ENCODE measurements at places on chromosomes 2 and 18. TPM values are rescaled to one million over a fixed set of nuclear protein-coding genes. Genes with fewer than 3 reads are reported as not detected.

DNA sequence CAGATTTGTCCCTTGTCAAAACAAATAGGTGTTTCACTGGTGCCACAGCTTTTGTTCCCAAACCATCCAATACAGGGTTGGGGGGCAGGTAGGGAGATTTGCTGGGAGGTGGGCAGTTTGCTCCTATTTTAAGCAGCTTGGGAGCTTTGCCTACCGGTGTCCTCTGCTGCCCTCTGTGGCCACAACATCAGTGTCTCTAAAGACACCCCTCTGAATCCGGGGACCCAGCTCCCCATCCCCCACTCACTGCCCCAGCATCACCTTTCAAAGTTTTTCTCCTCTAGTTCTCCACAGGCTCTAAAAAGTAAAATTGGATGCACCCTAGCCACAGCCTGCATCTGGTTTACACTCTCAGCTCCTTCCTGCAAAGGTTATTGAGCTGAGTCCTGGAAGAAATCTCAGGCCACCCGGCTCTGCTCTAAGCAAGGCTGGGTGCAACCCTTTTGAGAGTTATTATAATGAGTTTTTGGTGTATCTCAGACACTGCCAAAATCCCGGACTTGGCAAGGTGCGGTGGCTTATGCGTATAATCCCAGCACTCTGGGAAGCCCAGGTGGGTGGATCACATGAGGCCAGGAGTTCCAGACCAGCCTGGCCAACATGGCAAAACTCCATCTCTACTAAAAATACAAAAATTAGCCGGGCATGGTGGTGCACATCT is 2.9 kb upstream of the EPAS1 start:
- no peak overlapping the region for H3K4me3 ChIP-seq
- no peak overlapping the region for H3K27ac ChIP-seq
- peak; percentile 59 for DNase-seq
- no peaks in the 10 kb centered on the region for H3K36me3 ChIP-seq
- H3K27me3 ChIP-seq: peaks cover 31% of the 10 kb centered on the region
- H3K4me1 ChIP-seq: no peaks in the 10 kb centered on the region

GRCh38 chr2:43415592-43415991 is 180.2 kb downstream of the THADA start:
- DNase-seq: no peak
- H3K27me3 ChIP-seq: no peaks in the 10 kb centered on the region
- H3K27ac ChIP-seq: no peak overlapping the region
- H3K36me3 ChIP-seq: no peaks in the 10 kb centered on the region
- 0 out of 2 replicates have a peak, but pooled peaks cover 2% of the 10 kb centered on the region for H3K4me1 ChIP-seq
- H3K4me3 ChIP-seq: no peak overlapping the region

DNA sequence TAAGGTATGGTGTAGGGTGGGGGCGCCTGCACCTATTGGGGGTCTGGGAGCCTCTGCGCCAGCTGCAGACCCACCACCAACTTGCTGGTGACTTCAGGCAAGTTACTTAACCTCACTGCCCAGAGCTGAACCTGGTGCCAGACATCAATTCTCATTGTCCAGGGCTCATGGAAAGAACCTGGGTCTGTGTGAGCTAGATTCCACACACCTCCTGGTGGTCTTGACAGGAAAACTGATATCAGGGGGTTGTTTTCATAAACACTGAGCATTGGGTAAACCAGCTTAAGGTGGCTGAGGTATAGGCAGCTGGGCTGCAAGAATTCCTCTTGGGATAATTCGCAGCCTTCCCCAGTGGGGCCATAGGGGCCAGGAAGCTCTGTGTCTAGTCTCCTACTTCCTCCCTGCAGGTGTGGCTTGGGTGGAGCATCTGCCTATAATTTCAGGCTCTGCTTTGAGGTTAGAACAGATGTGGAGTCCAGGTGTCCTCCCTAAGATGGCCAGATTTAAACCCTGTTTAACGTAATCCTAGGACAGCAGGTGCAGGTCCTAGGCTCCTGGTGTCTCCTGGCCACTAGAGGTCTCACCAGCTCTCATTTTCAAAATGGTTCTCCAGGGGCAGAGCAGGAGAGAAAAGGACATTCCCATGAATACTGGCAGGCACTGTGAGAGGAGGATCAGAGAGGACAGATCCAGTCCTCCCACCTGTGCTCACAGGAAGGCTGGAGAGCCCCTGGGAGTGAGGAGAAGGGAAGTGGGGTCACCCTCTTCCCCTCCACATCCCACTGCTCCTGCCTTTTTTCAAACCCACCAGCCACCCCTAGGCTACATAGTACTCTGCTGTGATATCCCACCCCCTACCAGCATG is 100.4 kb upstream of the SMAD2 start:
- H3K27me3 ChIP-seq: no peaks in the 10 kb centered on the region
- H3K36me3 ChIP-seq: no peaks in the 10 kb centered on the region
- peak; percentile 72 for DNase-seq
- H3K27ac ChIP-seq: no peak overlapping the region
- no peaks in the 10 kb centered on the region for H3K4me1 ChIP-seq
- no peak overlapping the region for H3K4me3 ChIP-seq

GRCh38 chr2:44618251-44619023 is 256.7 kb downstream of the CAMKMT start:
- no peaks in the 10 kb centered on the region for H3K27me3 ChIP-seq
- no peak for DNase-seq
- no peak overlapping the region for H3K4me3 ChIP-seq
- no peak overlapping the region for H3K27ac ChIP-seq
- peaks cover 4% of the 10 kb centered on the region for H3K4me1 ChIP-seq

Gene CPO
- 0.66 TPM for total RNA-seq

Gene ALPP
- total RNA-seq: 0.20 TPM
